ENCODE measurements at places on chromosomes 3 and 15.

DNA sequence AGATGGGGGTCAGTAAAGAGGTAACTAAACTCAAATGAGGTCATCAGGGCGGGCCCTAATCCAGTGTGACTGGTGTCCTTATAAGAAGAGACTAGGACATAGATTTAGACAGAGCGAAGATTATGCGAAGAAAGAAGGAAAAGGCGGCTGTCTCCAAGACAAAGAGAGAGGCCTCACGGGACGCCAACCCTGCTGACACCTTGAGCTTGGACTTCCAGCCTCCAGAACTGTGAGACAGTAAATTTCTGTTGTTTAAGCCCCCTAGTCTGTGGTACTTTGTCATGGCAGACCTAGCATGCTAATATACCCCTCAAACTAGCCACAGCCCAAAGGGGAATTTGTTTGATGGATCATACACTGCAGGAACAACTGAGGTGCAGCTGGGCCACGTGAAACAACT is 183.0 kb downstream of the ABHD5 start:
- no peak for DNase-seq

- no peak for DNase-seq
Observed at GRCh38 chr3:178546079-178546478, 9.8 kb downstream of the KCNMB2 start.

DNA sequence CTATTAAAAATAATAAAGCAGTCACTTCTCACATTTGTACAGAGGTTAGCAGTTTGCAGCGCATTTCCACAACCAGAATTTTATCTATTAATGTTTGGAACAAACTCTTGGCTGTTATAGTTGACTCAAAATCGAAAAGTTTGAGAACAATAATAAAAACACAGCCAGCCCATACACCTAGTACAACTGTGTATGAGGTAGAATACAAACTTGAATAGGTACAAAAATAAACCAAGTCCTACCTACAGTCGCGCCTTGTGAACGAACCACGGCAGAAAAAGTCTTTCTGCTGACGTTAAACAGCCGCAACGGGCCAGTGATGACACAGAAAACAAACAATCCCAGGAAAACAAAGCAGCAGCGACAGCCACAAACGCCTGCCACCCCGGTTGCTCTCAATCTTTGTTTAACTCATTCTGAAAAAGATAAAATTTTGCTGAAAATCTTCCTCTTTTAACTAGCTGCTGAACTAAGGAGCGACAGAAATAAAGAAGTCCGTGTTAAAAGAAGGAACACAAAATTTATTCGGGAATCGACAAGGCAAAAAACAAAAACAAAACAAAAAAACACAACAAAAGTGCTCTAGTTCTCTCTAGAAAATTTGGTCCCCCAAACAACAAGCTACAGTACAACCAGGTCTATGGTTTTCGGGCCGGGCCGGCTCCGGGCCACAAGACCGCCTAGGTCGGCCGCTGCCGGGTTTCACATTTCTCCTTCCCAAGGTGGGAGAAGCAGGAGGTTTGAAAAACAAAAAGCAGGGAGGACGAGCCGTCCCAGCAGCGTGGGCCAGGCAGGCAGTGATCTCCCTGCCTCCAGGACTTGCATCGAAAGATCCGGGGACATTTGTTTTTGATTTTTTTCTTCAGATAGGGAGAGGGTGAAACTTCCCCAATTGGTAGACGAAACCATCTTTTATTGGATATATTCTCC is 2.9 kb downstream of the FOXL2 start:
- DNase-seq: no peak

- no peak for DNase-seq
Observed at GRCh38 chr3:22364851-22365250, 613.8 kb upstream of the ZNF385D start.

DNA sequence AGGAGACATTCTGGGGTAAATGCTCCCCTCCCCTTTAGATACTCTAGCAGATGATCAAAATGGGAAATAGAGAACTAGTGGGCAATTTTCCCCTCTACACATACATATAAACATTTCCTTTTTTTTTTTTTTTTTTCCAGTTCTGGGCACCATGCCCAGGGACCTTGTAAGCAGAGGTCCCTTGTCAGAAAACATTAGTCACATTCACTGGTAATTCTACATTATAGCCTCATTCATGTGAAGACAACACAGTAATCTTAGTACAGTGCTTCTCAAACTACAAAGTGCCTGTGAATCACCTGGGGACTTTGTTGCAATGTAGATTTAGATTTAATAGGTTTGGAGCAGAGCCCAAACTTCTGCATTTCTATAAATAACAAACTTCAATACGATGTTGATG is 60.1 kb upstream of the ACTC1 start:
- no peak for DNase-seq

GRCh38 chr3:129358177-129358771 is 70.2 kb downstream of the EFCAB12 start:
- no peak for DNase-seq

- no peak for DNase-seq
Observed at GRCh38 chr3:33419948-33420347, 20.3 kb downstream of the UBP1 start.

DNA sequence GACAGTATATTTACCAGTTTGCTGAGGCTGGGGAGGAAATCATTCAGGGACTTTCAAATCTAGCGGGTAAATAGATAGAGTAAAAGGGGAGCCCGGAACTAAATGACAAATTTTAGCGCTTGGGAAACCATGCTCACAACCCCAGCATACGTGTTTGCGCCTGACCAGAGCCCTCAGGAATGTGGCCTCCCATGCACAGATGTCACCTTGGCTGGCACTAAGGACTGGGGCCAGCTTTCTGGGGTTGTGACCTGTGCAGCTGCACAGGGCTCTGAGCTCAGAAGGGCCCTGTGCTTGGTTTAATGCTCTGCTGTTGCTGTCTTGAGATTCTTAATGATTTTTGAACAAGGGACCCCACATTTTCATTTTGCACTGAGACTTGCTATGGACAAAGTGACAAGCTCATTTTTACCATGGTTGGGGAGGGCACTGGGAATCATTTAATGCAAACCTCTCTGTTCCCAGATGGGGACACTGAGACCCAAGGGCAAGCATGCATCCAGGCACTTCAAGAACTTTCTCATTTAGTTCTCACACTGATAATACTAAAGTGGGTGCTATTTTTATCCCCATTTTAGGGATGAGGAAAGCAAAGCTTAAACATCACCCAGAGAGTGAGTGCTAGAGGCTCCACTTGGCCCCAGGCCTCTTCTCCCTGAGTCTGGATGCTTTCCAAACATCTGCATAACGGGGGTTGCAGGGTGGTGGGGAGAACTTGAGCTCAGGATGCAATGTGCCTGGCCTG is 44.1 kb upstream of the FAM107A start:
- no peak for DNase-seq

DNA sequence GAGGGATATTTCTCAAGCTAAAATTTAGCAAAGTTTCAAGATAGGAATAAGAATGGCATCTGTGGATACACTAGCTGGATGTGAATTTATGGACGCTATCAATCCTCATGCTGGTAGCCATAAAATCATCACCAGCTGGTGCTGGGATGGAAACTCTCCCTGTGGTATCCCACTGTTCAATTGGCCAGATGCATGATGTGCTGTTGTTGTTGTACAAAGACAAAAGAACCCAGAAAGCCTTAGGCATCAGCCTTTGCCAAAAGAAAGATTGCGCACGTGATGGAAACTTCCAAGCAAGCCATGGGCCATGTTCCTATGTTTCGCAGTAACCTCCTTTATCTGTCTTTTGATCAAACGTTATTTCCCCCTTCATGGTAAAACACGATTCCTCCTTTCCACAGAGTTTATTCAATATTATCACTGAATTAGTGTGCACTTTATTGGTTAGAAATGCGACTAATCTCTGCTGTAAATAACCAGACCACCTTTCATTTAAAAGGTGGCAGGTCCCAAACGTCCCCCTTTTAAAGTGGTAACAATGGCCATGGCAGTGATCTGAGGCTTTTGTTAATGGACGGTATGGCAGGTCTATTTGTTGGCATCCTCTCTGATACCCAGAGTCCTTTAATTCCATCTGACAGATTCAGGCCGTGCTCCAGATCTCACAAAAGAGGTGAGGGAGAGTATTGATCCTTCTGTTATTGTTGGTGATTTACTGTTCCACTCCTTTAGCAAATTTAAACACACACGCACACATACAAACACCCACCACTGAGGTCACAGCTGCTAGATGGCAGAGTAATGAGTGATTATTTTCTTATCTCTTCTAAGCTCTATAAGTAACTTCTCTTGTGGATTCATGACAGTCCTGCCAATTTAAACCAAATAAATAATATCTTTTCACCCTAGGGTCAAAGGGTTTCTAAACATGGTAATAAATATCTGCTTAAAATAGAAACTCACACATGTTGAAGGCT is 291.2 kb upstream of the KCNMB2 start:
- no peak for DNase-seq

DNA sequence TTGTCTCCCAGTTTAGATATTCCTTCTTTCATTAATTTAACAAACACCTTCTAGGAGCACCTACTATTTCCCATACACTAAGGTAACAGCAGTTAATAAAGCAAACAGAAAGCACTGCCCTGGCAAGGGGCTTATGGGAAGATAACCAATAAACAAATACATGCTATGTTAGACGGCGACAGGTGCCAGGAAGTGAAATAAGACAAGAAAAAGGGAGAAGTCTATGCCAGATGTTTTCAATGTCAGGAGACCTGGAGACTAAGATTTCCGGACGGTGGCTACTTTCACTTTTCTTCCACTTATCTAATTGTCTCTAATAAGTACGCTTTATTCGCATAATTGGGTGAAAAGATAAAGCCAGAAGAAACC is 32.5 kb upstream of the ZNF445 start:
- no peak for DNase-seq

GRCh38 chr3:180530276-180530675 is 71.7 kb upstream of the TTC14 start:
- DNase-seq: no peak

DNA sequence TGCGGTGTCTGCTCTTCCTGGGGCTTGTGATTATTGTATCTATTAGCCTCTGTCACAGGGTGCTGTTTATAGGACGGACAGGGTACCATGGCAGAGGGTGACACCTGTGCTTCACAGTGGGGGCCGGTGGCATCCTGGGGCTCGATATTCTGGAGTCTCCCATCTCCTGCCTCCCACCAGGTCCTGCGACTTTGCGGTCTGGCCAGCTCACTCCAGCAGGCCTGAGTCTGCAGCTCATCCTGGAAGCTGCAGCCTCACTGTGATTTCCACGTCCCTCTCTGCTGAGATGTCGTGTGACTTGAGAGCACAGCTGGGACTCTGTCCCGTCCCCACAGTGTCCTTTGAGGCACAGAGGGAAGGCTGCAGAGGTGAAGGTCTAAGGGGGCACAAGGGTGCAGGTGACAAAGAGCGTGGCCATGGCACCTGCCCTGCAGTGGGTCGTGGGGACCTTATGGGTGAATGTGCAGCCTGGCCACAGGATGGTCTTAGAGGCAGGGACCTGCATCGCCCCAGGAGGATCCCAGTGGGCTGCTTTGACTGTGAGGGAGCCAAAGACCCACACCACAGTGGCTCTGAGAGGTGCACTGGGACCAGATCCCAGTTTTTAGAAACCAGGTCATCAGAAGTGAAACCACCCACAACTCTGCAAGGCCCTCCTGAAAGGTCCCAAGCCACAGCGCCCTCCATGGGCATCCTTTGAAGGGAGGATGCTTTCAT is 172.8 kb downstream of the KLF13 start:
- no peak for DNase-seq
